ENCODE measurements at places on chromosomes 16 and 17. TPM values are rescaled to one million over a fixed set of nuclear protein-coding genes. Genes with fewer than 3 reads are reported as not detected.

The VPS4A gene
- 25.9 TPM for total RNA-seq

The CD7 gene
- 3.7 TPM for total RNA-seq

The CCDC154 gene
- 2.7 TPM for total RNA-seq

GRCh38 chr17:74525465-74525725, 5.9 kb downstream of the CD300LB start:
- no peaks in the 10 kb centered on the region for H3K4me1 ChIP-seq
- H3K27me3 ChIP-seq, result peaks cover 3% of the 10 kb centered on the region

DNA sequence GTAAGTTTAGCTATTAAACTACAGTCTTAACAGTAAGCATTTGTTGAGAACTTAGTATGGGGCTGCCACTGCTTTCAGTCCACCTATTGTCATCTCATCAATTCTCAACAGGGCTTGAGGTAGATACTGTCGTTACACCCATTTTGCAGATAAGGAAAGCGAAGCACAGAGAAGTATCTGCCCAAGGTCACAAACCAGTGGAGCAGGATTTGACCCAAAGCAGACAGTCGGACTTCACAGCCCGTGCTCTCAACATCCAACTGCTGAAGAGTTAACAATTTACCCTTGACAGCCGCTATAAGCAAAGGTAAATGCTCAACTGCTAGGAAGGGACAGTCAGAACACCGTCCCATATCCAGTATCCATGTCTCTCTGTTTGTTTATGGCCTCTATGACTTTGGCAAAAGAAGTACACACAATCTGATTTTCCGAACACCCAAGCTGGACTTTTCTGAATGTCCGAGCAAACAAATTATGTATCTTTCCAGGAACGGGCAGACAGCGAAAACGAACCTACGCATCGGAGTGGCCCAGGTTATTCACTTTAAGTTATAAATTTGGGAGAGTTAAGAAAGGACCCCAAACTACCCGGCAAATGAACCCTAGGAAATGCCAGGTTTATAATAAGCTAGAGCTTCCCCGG, 1.2 kb downstream of the SIAH1 start:
- no peaks in the 10 kb centered on the region for H3K36me3 ChIP-seq
- H3K4me1 ChIP-seq, result peaks cover 61% of the 10 kb centered on the region
- H3K27me3 ChIP-seq, result no peaks in the 10 kb centered on the region
- peak overlapping the region; percentile 95 for H3K27ac ChIP-seq
- no peak for DNase-seq

- no peak for DNase-seq
- no peak overlapping the region for H3K27ac ChIP-seq
- no peaks in the 10 kb centered on the region for H3K36me3 ChIP-seq
- H3K4me3 ChIP-seq, result no peak overlapping the region
- peaks cover 25% of the 10 kb centered on the region for H3K27me3 ChIP-seq
Measured at GRCh38 chr16:2656985-2657384, 25.3 kb upstream of the KCTD5 start.

DNA sequence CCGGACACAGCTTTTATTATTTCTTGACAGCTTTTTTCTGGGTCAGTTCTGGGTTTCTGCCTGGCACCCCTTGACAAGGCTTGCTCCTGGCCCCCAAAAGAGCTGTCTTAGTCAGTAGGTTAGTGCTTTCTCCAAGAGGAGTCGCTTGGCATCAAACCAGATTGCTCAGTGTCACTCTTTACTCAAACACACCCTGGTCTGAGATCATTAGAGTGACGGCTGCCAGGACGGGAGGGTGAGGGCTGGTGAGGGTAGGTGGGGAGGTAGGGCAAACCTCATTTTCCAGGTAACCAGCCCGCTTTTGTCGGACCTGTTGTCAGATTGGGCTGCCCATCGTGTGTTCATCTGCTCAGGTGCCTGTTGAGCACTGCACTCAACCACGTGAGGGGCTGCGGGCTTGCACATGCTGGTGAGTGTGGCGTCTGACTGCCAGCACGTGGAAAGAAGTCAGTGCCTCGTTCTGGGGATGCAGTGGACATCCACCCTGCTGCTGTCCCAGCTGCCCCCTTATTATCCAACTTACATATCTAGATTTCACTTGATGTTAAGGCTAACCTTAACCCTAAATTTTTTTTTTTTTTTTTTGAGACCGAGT, 12.4 kb downstream of the TMEM94 start:
- H3K4me3 ChIP-seq, result no peak overlapping the region
- peaks cover 6% of the 10 kb centered on the region for H3K4me1 ChIP-seq
- no peak overlapping the region for H3K27ac ChIP-seq
- DNase-seq, result peak; percentile 47
- no peaks in the 10 kb centered on the region for H3K36me3 ChIP-seq

GRCh38 chr16:84005391-84005790, 37.2 kb downstream of the SLC38A8 start:
- no peak overlapping the region for H3K27ac ChIP-seq
- no peak for DNase-seq
- no peaks in the 10 kb centered on the region for H3K4me1 ChIP-seq
